Heart right ventricle (tissue), 16 donors: ENCODE measurements at places on chromosomes 1 and 21. TPM values are rescaled to one million over a fixed set of nuclear protein-coding genes. Genes with fewer than 3 reads are reported as not detected.

DNA sequence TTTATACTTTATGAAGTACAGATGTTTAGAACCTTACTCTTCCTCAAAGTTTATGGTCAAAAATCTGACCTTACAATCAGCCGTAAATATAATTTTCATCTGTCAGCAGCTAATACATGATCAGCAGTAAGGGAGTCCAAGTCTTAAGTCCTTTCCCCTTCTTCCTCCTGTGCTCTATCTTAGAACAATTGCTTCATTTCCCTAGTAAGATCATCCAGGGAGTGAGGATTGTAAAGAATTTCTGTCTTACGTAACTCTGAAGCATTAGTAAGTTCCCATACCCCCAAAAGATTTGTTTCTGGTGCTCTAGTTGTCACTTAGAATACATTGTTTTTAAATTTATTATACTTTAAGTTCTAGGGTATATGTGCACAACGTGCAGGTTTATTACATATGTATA, 2.1 kb downstream of the SETDB1 start:
- no peak overlapping the region for H3K4me3 ChIP-seq
- H3K27ac ChIP-seq: no peak overlapping the region
- DNase-seq: no peak
- peaks cover 7% of the 10 kb centered on the region for H3K4me1 ChIP-seq

Gene C1orf116
- 0.16 TPM for polyA plus RNA-seq

GRCh38 chr21:43369124-43369523, 57.8 kb downstream of the SIK1 start:
- no peak overlapping the region for H3K27ac ChIP-seq
- no peak for DNase-seq
- peaks cover 31% of the 10 kb centered on the region for H3K4me1 ChIP-seq
- no peak overlapping the region for H3K4me3 ChIP-seq

- no peaks in the 10 kb centered on the region for H3K36me3 ChIP-seq
- no peak overlapping the region for H3K4me3 ChIP-seq
- DNase-seq: no peak
- no peaks in the 10 kb centered on the region for H3K27me3 ChIP-seq
These were observed 53.0 kb downstream of the DISP3 start for GRCh38 chr1:11531943-11532342.

GRCh38 chr1:63557365-63557987, 34.2 kb downstream of the EFCAB7 start:
- H3K36me3 ChIP-seq: no peaks in the 10 kb centered on the region
- H3K27me3 ChIP-seq: no peaks in the 10 kb centered on the region
- no peaks in the 10 kb centered on the region for H3K4me1 ChIP-seq
- no peak for DNase-seq
- H3K4me3 ChIP-seq: no peak overlapping the region
- no peak overlapping the region for H3K27ac ChIP-seq

Gene RPTN
- polyA plus RNA-seq: not detected

Gene TGFBR3
- polyA plus RNA-seq: 11.2 TPM

GRCh38 chr1:58898739-58899586, 115.1 kb upstream of the JUN start:
- no peaks in the 10 kb centered on the region for H3K36me3 ChIP-seq
- H3K27ac ChIP-seq: peak overlapping the region; percentile 63
- DNase-seq: peak; percentile 85
- no peaks in the 10 kb centered on the region for H3K27me3 ChIP-seq

DNA sequence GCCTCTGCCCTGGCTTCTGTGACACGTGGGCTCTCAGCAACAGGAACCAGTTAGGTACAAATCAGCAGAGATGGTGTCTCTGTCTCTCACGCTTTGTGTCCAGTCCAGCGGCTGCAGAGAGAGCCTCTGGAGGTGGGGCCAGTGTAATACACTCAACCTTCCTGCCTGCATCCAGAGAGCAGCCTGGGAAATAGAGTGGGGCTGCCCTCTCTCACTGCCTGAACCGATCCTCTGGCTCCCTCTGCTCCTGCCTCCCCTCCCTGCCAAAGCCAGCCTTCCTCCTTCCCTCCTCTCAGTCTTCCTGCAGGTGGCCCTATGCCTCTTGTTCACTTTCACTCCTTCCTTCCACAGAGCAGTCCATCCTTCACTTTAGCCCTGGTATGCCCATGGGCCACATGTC, at the start of gene ZNF648:
ZNF648 (minus strand) TSS at position 119 of the 400 bp plus-strand sequence. CDS start 3,702 bp downstream, outside the sequence.
- no peak within 1 kb of the TSS for H3K27ac ChIP-seq
- H3K27me3 ChIP-seq: peaks cover 46% of the 10 kb centered on the region
- no peaks in the 10 kb centered on the region for H3K4me1 ChIP-seq
- DNase-seq: no peak

DNA sequence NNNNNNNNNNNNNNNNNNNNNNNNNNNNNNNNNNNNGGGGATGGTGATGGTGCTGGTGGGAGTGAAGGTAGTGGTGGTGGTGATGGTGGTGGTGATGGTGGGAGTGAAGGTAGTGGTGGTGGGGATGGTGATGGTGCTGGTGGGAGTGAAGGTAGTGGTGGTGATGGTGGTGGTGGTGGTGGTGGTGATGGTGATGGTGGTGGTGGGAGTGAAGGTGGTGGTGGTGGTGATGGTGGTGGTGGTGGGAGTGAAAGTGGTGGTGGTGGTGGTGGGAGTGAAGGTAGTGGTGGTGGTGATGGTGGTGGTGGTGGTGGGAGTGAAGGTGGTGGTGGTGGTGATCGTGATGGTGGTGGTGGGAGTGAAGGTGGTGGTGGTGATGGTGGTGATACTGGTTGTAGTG, 93.6 kb downstream of the CRYAA start:
- H3K27ac ChIP-seq: no peak overlapping the region
- H3K36me3 ChIP-seq: no peaks in the 10 kb centered on the region
- no peak for DNase-seq
- no peaks in the 10 kb centered on the region for H3K4me1 ChIP-seq
- H3K4me3 ChIP-seq: no peak overlapping the region
- no peaks in the 10 kb centered on the region for H3K27me3 ChIP-seq

DNA sequence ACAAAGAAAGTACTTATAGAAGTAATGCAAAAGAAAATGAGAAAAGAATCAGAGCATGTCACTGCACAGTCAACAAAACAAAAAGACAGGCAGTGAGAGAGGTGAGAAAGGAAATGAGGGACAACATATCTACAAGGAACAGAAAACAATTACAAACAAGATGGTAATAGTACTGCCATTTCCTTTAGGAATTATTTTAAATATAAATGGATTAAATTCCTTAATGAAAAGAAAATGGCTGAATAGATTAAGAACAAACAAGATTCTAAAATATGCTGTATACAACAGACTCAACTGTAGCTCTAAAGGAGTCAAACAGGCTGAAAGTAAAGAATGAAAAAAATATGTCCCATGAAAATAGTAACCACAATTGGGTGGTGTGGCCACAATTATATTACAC, 22.1 kb upstream of the ZNF124 start:
- H3K4me3 ChIP-seq: no peak overlapping the region
- H3K27me3 ChIP-seq: no peaks in the 10 kb centered on the region
- H3K27ac ChIP-seq: no peak overlapping the region
- H3K36me3 ChIP-seq: peaks cover 99% of the 10 kb centered on the region
- no peak for DNase-seq

Gene SLC44A3
- 1.6 TPM for polyA plus RNA-seq

- no peaks in the 10 kb centered on the region for H3K27me3 ChIP-seq
- no peak for DNase-seq
- no peak overlapping the region for H3K4me3 ChIP-seq
- H3K4me1 ChIP-seq: peaks cover 13% of the 10 kb centered on the region
- no peaks in the 10 kb centered on the region for H3K36me3 ChIP-seq
- H3K27ac ChIP-seq: no peak overlapping the region
These were observed 2.8 kb upstream of the TARS2 start for GRCh38 chr1:150484431-150484830.

DNA sequence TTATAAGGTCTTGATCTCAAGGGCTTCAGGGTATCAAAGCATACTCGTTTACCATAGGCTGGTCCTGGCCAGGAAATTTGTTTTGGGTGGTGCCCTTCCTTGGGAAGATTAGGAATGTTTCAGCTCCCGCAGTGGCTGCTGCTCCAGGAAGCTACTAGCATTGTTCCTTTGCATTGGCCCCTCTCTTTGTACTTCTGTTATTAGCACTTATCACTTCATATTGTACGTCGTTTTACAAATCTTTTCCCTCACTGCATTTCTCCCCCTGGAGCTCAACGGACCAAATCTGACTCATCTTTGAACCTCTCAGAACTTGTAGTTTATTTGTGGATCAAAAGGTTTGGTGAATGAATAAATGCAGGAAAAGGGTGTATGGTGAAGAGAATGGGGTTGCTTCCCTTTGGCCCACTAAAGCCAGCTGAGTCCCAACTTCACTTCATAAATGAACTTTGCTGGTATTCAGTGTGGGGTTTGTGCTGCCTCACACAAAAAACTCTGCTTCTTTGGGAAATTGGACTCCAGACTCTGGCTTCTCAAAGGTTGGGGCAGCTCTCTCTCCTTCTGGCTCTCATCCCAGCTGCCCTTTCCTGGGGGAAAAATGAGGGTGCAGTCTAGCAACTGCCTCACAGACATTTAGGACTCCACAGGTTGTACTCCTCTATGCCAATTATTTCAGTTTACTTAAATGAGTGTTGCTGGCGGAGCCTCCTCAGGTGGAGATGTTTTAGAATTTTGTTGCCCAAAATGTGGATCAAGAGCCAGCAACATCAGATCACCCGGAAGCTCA, 5.9 kb downstream of the GNAT2 start:
- no peaks in the 10 kb centered on the region for H3K4me1 ChIP-seq
- DNase-seq: no peak
- H3K27me3 ChIP-seq: no peaks in the 10 kb centered on the region
- no peak overlapping the region for H3K4me3 ChIP-seq

Gene TMEM125
- not detected for polyA plus RNA-seq

DNA sequence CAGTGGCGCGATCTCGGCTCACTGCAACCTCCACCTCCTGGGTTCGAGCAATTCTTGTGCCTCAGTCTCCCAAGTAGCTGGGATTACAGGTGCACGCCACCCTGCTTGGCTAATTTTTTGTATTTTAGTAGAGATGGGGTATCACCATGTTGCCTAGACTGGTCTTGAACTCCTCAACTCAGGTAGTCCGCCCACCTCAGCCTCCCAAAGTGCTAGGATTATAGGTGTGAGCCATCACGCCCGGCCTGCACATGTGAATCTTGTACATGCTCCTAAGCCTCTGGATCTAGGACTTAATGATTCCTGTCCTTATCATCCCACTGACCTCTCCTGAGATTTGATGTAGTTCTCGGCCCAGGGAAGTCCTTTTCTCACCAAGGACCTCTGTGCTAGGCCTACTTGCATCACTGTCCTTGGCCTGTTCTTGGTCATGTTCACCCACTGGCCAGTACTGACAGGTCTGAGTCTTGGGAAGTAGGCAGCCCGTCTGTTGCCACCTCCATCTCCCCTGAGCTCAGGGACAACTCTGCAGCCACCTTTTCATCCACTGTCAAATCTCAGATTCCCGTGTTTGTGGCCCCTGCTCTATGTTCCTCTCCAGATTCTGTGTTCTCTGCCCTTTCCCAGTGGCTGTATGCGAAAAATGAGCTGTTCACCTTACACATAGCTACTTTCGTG, 9.4 kb downstream of the HYI start:
- DNase-seq: no peak
- H3K4me1 ChIP-seq: peaks cover 6% of the 10 kb centered on the region

Gene SLC1A7
- 0.04 TPM for polyA plus RNA-seq

GRCh38 chr1:232249339-232249738, 380.6 kb downstream of the SIPA1L2 start:
- no peaks in the 10 kb centered on the region for H3K4me1 ChIP-seq
- no peak overlapping the region for H3K27ac ChIP-seq
- no peaks in the 10 kb centered on the region for H3K36me3 ChIP-seq
- H3K27me3 ChIP-seq: no peaks in the 10 kb centered on the region
- DNase-seq: no peak

DNA sequence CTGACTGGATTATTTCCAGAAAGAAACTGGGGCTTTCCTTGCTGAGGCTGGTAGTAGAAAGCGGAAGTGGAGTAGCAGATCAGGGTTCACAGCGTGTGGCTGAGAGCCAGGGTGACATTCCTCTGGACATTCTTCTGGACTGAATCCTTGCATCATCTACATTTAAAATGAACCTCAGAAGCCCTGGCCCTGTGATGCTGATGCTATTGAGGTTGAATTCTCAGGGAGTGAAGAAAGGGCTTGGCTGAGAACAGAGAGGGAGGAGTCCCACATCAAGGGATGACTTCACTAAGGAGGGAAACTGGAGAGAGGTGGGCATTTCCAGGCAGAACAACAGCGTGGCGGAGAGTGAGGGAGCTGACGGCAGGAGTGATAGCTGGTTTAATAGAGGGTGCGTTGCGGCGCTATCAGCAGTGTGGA, 102.3 kb upstream of the LMO4 start:
- no peak overlapping the region for H3K4me3 ChIP-seq
- peak overlapping the region; percentile 3 for H3K27ac ChIP-seq
- DNase-seq: peak; percentile 47

GRCh38 chr1:24884751-24885150, 45.3 kb downstream of the RUNX3 start:
- no peak overlapping the region for H3K4me3 ChIP-seq
- no peak for DNase-seq
- H3K36me3 ChIP-seq: no peaks in the 10 kb centered on the region

DNA sequence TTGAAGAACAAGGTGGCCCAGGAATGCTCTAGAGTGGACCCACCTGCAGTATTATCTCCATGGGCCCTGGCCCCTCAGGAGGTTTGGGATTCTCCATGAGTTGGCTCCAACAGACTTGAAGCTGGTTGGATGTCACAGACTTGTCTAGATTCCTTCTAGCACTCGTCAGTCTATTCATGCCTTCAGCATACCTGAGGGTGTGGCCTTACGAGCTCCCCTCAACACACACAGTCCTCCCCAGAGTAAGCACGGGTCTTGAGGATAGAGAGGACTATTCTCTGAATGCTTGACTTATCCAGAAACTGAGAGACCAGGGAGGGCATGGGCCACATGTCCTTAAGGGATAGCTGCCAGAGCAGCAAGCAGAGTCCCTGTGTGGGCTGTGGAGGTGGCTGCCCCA, 45.9 kb upstream of the COL6A1 start:
- H3K27ac ChIP-seq: no peak overlapping the region
- no peaks in the 10 kb centered on the region for H3K27me3 ChIP-seq
- H3K36me3 ChIP-seq: no peaks in the 10 kb centered on the region
- no peak for DNase-seq
- no peaks in the 10 kb centered on the region for H3K4me1 ChIP-seq

Gene S100A9
- polyA plus RNA-seq: 111 TPM

DNA sequence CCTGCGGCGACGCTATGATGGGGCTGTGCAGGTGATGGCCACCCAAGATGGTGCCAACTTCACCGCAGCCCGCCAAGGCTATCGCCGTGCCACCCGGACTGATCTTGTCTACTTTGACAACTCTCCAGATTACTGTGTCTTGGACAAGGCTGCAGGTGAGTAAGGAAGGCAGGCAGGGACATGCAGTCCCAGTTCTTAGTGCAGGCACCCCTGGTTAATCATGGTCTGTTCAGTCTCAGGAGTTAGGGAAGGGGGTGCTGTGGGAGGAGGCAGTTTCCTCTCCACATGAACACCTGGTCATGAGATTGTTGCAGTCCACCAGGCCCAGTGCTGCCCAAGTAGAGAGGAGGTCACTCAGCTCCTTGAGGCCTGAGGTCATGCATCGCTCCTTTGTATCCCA, 8.5 kb downstream of the WNT2B start:
- no peak overlapping the region for H3K27ac ChIP-seq
- H3K4me1 ChIP-seq: no peaks in the 10 kb centered on the region
- DNase-seq: no peak
- no peak overlapping the region for H3K4me3 ChIP-seq
